ENCODE measurements at places on chromosomes 1 and 21.
A peak's percentile ranks its signal among the peaks of the same experiment; 100 is the strongest.

DNA sequence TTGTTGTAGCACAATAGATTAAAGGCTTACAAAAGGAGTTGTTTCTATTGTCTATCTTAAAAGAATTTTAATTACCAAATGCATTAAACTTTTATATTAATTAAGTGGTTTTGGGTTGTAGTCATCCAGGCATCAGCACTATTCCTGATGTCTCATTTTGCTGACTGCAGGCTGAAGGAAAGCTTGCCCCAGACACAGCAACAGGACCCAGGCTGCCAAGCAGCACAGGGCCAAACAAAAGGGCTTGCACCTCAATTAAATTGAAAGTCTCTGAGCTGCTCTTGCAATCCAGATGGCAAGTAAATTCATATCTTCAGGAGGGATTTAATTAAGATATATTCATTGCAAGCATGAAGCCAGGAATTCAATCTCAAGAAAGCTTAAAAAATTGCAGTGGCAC, 80.7 kb upstream of the CHODL start:
- DNase-seq: no peak

DNA sequence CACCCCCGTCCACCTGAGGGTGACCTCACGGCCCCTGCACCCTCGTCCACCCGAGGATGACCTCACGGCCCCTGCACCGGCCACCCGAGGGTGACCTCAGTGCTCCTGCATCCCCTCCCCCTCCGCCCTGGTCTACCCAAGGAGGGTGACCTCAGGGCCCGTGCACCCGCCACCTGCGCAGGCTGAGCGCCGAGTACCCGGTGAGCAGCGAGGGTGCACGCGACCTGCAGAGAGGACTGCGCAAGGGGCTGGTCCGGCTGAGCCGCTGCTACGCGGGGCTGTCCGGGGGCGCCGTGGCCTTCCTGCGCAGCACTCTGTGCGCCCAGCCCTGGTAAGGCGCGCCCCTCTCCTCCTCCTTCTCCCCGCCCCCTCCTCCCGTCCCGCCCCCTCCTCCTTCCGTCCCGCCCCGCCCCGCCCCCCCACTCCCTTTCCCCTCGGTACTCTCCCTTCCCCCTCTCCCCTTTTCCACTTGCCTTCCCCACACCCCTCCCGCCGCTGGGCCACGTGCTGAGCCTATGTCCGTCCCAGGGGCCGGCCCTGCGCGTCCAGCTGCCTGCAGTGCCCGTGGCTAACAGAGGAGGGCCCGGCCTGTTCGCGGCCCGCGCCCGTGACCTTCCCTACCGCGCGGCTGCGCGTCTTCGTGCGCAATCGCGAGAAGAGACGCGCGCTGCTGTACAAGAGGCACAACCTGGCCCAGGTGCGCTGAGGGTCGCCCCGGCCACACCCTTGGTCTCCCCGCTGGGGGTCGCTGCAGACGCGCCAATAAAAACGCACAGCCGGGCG, 28.4 kb downstream of the TRIM11 start:
- DNase-seq: no peak

DNA sequence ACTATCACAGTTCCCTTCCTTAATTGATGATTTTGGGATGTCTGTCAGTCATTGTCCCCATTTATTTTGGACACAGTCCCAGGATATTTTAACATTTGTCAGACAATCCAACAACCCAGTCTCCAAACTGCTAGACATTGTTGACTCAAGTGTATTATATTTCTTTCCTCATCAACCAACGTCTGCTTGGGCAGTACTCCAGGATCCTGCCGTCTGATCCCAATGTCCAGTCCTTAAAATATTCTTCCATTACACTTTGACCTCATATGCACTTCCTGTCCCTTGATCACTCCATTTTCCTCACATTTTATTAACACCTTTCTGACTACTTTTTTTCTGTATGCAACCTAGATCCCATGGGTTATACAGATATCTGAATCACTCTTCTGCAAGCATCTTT, 39.8 kb upstream of the KIAA0040 start:
- DNase-seq: no peak

- no peak for DNase-seq
These were observed 45.6 kb upstream of the ZBTB18 start for GRCh38 chr1:244005455-244005854.

GRCh38 chr1:85952460-85952859, 204.1 kb downstream of the COL24A1 start:
- DNase-seq: peak; percentile 75

DNA sequence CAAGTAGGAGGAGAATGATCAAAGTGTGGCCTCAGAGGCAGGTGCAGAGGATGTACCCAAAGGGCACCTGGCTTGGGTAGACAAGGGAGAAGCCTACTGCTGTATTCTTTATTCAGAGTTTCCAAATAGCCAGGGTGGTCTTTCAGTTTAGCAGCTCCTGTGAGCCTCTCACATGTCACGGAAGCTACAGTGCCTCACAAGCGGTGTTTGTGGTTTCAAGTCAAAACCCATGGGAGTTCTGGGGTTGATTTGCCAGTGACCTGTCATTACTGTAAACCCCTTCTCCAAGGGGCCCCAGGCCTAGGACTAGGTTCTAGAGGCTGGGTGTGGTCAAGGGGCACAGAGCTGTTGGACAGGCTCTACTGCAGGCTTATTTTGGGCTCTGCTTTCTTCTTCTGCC, 10.2 kb upstream of the IL10 start:
- DNase-seq: no peak

DNA sequence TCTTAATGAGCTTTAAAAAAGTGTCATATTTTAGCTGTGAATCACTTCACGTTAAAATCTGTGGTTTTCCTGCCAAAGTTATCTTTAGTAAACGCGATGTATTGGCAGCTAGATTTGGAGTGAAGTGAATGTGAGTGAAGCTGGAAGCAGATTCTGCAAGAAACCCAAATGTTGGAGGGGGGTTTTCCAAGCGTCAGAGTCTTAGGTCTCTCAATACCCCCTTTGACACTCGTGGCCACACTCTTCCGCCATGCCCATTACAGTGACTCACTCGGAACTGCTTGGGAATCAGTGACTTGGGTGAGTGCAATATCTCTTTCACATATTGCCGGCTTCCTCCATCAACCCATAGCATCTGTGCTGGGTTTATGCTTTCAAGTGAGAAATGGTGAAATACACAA, 17.5 kb downstream of the B3GALT5 start:
- DNase-seq: no peak

DNA sequence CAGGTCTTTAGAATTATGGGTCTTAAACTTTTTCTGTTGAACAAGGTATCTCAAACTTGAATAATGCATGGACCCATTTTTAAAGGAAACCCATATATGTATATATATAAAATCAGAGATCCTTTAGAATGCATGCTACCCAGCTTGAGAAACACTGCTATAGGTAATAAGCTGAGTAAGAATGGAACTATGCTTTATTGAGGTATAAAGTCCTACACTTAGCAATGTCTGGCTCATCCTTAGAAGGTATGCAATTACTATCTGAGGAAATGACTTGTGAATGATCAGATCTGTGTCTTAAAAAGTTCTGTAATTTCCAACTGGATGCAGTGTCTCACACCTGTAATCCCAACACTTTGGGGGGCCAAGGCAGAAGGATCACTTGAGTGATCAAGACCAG, 11.2 kb downstream of the TRAF3IP3 start:
- no peak for DNase-seq

DNA sequence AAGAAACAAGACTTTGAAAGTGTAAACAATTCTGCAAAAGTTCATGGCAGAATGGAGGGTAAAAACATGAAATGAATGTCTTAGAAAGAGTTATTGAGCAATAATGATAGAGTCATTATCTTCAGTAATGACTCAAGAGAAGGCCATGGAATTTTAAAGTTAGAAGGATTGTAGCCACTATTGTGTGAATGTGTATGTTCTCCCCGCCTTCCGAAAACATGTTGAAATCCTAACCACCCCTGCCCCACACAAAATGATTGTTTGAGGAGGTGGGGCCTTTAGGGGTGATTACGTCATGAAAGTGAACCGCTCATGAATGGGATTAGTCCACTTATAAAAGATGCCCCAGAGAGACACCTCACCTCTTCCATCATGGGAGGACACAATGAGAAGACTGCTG, 93.8 kb upstream of the CCDC190 start:
- DNase-seq: no peak

DNA sequence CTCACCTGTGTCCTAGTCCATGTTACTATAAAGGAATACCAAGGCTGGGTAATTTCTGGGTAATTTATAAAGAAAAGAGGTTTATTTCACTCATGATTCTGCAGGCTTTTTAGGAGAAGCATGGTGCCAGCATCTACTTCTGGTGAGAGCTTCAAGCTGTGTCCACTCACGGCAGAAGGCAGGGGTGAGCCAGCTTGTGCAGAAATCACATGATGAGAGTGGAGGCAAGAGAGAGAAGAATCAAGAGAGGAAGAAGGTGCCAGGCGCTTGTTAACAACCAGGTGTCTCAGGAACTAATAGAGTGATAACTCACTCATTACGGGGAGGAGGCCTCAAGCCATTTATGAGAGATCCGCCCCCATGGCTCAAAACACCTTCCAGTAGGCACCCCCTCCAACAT, 67.5 kb upstream of the CD34 start:
- DNase-seq: no peak

GRCh38 chr1:54350360-54350759, 55.8 kb downstream of the SSBP3 start:
- no peak for DNase-seq

DNA sequence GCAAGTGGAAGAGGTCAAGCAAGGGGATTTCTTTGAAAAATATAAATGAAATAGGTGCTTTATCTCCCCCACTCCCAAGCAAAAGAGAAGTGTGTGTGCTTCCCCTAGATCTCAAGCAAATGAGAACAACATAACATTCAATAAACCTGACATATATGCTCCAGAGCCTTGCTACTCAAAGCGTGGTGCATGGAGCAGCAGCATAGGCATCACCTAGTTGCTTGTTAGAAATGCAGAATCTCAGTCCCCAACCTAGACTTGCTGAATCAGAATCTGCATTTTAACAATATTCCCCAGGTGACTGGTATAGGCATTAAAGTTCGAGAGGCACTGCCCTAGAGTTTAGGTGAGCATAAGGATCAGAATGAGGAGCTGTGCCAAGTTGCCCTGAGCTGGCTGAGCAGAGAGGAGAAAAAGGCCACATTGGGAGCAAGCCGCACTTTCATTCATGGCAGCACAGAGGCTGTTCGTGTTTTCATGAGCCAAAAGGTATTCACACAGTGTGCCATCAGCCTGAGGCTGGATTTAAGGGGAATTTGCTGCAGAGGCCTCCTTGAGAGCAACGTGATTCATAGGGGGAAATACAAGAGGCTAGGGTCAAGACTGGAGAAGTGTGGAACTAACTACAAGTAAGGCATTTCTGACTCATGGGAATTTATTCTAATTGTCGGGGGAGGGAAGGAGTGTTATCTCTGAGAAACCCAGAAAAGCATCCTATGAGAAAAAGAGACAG, 14.3 kb upstream of the LPAR3 start:
- DNase-seq: no peak

- DNase-seq: peak; percentile 21
These were observed 8.1 kb upstream of the SLC25A34 start for GRCh38 chr1:15727866-15728534.

DNA sequence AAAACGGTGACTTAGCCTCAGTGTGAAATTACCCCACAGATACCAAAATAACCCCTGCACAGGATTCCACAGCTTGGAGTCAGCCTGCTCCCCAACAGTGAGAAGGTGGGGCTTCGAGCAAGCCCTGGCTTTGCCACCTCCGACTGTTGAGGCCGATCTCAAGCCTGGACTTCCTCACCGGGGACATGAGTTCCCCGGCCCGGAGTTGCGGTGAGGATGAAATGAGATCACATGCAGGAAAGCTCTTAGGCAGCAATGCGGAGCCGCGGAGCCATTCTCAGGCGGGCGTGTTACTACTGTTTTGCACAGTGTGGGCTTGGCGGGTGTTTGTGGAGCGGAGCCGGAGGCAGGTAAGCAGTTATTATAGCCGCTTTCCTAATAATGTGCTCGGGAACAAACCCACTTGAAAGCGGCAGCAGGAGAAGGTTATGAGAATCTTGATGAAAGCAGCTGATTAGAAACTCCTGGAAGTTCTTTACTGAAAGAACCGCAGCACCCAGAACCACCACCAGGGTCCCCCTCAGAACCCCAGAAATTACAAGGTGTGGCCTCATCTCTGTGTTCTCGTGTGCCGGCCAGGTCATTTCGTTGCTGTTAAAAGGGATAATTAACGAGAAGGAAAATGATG, 3.9 kb upstream of the CLSTN1 start:
- DNase-seq: no peak

DNA sequence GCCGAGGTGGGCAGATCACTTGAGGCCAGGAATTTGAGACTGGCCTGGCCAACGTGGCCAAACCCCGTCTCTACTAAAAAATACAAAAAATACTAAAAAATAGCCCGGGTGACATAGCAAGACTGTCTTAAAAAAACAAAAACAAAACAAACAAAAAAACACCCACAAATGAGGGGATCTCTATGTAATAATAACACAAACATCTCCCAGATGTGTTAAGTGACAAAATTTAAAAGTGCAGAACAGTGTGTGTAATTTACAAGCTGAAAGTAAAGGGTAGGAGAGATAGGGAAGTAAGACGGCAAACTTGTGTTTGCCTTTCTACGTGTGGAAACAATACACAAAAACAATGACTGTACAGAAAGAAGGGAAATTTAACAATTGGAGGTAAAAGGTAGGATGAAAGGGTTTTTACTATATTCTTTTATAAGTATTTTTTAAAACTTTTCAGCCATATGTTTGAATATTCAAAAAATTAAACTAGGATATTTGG, 36.3 kb downstream of the ARID4B start:
- DNase-seq: no peak

DNA sequence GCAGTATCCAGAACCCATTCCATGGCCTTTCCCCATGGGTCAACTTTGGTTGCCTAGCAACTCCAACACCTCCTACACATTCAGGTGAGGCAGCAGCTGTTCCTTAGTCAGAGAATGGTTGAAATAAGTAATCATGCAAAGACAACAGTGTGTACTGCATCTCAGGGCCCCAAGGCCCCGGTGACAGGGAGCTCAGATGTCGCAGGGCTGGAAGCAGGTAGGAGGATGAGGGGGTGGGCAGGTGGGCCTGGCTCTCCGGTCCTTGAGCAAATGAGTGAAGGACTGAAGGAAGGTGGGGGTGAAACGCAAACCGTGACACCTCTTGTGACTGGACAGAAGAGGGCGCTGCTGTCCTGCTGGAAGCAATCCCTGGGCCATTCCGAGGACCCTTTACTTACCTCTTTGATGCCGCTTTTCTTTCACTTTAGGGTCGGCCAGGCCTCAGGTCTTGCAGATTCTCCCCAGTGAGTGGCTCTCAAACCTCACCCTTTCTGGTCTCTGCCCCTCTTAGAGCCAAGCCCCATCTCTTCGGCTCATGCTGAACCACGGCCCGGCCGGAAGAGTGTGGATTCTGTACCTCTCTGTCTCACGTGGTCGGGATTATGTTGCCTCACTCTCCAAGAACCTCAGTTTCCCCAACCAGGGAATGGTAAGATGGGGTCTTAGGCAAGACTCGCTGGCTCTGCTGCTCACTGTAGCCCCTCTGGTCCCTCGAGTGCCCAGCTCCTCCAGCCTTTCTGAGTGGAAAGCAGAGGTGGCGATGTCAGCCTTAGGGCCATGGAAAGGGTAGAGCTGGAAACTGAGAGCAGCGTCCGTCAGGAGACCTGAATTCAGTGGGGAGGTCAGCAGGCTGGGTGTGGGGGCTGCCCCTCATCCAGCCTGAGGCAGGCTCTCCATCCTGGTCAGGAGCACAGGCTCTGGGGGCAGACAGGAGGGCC, 5.6 kb upstream of the KCNA10 start:
- DNase-seq: peak; percentile 72

Data from SHP77 treated with DMSO at 0.1 percent for 48 hours (cell line).